ENCODE measurements at places on chromosomes 16 and 17. TPM values are rescaled to one million over a fixed set of nuclear protein-coding genes. Genes with fewer than 3 reads are reported as not detected.

GRCh38 chr16:85187002-85187401 is 74.7 kb upstream of the CIBAR2 start:
- no peak overlapping the region for H3K4me3 ChIP-seq
- no peaks in the 10 kb centered on the region for H3K27me3 ChIP-seq
- no peak overlapping the region for H3K27ac ChIP-seq
- no peaks in the 10 kb centered on the region for H3K36me3 ChIP-seq
- H3K4me1 ChIP-seq: no peaks in the 10 kb centered on the region

SLC13A2 gene
- total RNA-seq: not detected

TNS4 gene
- 4.2 TPM for total RNA-seq

ZG16B gene
- not detected for total RNA-seq

SLC47A1 gene
- total RNA-seq: not detected
